ENCODE measurements at places on chromosomes 2 and 18.

DNA sequence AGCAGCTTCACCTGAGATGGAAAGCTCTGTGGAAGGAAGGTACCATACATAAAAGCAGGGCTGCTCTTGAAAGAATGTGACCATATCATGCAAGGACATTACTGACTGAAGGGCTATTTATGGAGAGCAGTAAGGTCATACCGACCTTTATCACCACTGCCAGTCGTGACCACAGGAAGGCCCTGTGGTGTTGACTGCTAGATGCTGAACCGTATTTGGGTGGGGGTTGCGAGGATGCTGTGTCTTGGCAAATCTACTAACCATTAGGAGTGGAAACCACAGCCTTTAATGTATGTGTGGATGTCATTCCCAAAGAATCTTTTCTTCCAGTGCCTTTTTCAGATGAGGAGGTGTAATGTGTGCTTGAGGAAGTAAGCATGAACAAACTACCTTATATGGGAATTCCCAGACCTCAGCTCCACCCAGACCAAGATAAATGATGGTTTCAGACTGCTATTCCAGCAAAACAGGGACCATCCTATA lies 60.8 kb downstream of the LIMS1 start:
- no peak for DNase-seq

DNA sequence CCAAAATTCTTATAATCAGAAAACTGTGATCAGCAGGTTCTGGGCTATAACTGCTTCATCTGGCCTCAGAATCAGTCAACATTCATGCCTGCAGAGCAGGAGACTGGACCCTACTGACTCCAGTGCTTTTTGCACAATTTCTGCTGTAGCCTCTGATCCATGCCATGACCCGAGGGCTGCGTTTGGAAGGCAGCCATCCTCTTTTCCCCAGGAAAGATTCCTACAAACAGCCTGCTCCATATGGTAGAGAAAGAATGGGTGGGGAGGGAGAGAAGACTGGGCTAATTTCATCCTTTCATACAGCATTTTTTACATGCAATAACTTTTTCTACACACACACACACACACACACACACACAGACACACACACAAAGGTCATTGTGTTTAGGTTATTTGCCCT lies 133.0 kb upstream of the MMADHC start:
- DNase-seq, result no peak

GRCh38 chr2:17851731-17852585 lies 26.5 kb upstream of the KCNS3 start:
- peak; percentile 20 for DNase-seq

DNA sequence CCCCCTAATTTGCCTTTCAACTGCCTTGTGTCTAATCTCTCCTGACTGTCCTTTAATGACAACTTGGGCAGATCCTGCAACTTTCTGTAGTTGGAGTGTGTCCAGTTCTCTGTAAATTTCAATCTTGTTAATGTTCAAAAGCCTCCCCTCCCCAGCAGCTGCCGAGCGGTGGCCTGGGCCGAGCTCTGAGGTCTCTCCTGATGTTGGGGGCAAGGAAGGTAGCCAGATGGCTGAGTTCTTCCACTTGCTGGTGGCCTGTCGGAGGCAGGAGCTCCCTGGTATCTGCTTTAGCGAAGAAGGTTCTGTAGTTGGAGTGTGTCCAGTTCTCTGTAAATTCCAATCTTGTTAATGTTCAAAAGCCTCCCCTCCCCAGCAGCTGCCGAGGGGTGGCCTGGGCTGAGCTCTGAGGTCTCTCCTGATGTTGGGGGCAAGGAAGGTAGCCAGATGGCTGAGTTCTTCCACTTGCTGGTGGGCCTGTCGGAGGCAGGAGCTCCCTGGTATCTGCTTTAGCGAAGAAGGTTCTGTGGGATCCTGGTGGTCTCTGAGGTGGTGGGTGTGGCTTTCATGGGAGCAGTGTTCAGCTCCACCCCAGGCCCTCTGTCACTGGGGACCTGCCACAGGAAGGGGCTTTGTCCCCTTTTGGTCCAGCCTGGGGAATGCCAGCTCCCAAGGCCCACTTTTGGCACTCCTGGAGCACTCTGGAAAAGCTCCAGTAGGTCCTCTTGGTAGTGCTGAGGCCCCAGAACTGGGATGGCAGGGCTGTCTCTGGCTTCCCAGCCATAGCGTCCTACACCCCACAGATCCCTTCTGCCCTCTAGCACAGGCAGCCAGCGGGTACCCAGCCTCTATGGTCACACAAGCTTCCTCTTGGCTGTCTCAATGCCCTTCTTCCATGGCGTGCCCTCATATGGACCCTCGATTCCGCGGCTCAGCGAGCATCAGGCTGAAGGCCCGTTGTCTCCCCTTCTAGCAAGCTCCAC lies 211.9 kb downstream of the ALPK2 start:
- no peak for DNase-seq

DNA sequence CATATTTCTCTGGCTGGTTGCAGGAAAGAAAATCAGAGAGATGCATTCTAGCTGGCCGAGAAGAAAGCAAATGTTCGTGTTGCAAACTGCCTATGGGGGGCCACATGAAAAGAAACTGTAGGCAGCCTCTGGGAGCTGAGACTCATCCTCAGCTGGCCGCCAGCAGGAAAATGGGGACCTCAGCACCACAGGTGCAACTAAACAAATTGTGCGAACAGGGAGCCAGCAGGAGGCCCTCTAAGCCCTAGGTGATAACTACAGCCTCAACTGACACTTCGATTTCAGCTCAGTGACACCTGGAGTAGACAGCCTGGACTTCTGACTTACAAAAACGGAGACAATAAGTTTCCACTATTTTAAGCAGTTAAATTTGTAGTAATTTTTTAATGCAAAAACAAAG lies 107.3 kb downstream of the DTNB start:
- DNase-seq, result no peak

DNA sequence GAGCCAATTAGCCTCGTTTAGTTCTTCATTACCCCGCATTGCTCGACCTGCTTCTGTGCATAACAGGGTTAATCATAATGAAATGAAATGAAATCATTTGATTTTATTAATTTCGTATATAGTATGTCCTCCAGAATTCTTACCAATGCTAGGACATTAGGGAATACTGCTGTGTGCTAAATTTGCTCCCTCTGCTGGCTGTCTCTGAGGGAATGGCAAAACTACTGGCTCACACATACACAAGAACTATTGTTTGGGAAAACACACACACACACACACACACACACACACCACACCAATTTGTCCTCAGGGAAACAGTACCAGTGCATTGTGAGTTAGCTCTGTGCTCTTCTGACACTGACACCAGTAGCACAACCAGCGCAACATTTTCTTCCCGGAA lies 273.3 kb upstream of the TCF4 start:
- no peak for DNase-seq

Data from stimulated activated CD4-positive, alpha-beta T cell treated with anti-CD3 and anti-CD28 coated beads, Interleukin-2, amount 100 ng/mL, for 48 hours (primary cell).